ENCODE measurements at places on chromosomes 3 and 15. TPM values are rescaled to one million over a fixed set of nuclear protein-coding genes. Genes with fewer than 3 reads are reported as not detected.

Gene WDR93
- not detected for polyA plus RNA-seq

DNA sequence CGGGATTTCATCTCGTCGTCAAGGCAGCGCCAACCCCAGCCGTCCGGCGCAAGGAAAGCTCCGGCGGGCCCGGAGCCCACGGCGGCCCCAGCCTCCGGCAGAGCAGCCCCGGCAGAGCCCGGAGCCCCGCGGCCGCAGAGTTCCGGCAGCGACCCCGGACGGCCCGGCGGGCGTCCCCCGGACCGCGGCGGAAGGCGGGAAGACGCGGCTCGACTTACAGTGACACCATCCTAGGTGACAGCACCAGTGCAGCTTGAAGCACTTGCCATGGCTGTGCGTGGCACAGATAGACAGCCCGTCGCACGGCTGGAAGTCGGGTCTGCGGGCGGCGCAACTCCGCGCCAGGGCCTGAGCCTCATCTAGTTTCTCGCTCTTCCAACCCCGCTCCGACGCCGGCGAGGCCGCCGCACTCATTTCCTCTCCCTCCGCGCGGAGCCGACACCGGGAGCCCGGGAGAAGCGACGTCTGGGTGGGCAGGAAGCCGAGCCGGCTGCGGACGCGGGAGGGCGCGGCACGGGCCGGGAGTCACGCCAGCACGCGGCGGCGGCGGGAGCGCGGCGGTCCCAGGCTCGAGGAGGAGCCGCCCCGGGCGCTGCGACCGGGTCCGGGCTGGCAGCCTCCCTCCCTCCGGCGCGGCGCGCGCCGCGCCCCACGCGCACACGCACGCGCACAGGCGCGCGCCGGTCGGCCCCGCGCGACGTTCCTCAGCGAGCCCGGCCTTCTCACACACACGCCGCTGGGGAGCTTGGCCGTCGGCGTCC is at the start of gene C3orf70:
C3orf70 (minus strand) TSS at position 651 of the 761 bp plus-strand sequence; CDS start at position 414, 237 bp downstream.
- DNase-seq = peak; percentile 54

DNA sequence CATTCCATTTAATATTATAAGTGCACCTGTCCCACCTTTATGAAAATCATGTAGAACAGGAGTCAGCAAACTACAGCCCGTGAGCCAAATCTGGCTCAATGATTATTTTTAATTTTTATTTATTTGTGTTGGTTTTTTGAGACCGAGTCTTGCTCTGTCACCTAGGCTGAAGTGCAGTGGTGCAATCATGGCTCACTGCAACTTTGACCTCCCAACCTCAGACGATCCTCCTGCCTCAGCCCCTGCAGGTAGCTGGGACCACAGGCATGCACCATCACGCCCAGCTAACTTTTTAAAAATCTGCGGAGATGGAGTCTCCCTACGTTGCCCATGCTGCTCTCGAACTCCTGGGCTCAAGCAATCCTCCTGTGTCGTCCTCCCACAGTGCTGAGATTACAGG is 42.0 kb downstream of the MYO1E start:
- no peak for DNase-seq

GRCh38 chr3:119401069-119401468 is 62.3 kb downstream of the TMEM39A start:
- no peak for DNase-seq

Gene CHRNA7
- 0.16 TPM for polyA plus RNA-seq

Gene PP2D1
- polyA plus RNA-seq = not detected

Gene CCDC191
- polyA plus RNA-seq = 23.6 TPM

Gene RPP25
- 0.92 TPM for polyA plus RNA-seq

DNA sequence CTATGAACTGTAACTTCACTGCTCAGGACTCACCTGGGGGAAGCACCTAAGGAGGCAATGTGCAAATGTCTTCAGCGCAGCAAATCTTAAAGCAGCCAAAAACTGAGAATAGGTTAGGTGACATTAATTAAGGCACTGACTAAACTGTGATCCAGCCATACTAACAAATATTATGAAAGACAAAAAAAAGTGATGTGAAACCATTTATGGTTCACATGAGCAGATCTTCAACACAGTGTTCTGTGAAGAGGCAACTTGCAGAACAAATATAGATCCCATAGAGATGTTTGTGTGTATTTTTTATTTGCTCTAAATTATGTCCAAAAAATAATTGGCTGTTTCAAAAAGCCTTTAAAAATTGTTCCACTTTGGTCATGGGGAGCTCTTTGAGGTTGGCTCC is 24.1 kb upstream of the MITF start:
- no peak for DNase-seq

DNA sequence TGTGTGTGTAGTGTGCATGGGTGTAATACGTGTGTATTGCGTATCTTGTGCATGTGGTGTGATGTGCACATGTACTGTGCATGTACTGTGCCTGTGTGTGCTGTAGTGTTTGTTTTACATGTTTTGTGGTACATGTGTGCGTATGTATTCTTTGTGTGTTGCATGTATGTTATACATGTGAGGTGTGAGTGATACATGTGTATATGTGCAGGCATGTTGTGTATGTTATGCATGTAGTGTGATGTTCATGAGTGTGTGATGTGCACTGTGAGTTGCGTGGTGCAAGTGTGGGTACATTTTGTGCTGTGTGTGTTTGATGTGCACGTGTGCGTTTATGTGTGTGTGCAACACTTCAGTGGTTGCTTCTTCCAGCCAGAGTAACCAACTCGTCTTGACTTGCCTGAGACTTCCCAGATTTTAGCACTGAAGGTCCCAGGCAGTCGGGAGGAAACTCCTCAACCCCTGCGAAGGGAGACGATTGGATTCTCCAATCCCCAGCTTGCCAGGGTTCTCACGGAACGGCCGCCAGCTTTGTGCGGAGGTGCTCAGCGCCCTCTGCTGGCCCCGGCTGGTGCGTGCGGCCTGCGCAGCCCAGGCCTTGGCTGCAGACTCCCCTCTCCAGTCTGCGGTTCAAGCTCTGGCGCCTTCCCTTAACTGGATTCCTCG is 3.6 kb downstream of the GALNT15 start:
- DNase-seq = peak; percentile 55

Gene TATDN2
- 24.7 TPM for polyA plus RNA-seq

- peak; percentile 71 for DNase-seq
These were observed 127.0 kb downstream of the KLHL25 start for GRCh38 chr15:85667491-85668424.

DNA sequence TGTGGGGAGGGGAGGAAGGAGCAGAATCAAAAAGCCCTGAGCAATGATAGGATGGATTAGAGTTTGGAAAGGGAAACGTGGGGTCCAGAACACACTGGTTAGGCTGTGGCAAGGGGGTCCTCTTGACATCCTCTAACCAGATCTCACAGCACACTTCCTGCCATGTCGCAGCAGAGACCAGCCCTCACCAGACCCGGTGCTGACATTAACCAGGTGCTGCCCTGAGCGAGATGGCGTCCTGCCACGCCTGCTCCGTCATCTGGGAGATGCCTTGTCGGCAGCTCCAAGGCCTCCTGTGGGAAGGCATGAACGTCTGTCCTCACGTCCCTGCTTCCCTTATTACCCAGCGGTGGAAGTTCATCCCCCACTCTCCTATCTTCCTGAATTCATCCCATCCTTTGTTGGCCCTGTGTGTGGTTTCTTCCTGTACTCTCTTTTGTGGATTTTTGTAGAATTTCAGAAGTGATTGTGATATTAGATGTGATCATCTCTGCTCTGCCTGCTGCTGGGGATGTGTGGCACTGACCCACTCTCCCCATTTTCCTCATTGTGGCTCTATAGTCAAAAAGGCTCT is 29.4 kb upstream of the MYZAP start:
- peak; percentile 20 for DNase-seq

Gene CHRD
- polyA plus RNA-seq = not detected

DNA sequence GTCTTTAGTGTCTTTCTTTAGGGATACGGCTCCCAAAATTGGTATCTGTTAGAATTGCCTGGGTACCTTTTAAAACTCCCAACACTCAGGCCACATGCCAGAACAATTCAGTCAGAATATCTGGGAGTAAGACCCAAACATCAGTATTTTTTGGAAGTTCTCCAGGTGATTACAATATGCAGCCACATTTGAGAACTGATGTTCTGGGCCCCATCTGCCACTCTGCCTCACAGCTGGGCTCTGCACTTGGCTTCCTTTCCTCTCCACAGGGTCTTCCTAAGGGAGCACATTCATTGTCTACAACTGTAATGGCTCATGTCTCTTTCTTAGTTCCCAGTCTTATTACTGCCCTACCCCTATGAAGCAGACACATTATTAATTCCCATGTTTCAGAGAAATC is 394.5 kb downstream of the MFSD1 start:
- DNase-seq = no peak

Gene MKRN3
- polyA plus RNA-seq = 0.61 TPM

Gene CSK
- polyA plus RNA-seq = 637 TPM

- no peak for DNase-seq
These were observed 5.5 kb upstream of the FSIP1 start for GRCh38 chr15:39788108-39788507.

- DNase-seq = no peak
These were observed 14.3 kb upstream of the PDE8A start for GRCh38 chr15:84967380-84967779.

Gene SI
- not detected for polyA plus RNA-seq

DNA sequence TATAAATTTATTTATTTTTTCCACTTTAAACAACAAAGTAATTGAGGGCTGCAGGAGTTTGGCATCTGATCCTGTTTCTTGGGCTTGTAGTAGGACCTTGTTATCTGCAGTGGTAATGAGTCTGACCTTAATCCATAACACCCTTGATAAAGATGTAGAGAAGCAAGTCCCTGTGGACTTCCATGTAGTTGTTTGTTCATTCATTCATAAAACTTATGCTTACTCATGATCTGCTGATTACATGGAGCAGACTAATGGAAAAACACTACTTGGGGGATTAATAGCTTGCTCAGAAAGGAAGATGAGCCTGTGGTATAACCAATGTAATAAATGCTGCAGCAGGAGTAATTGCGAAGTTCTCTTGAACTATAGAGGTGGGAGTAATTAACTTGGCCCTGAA is 271.5 kb upstream of the TBL1XR1 start:
- no peak for DNase-seq

Gene RHCG
- polyA plus RNA-seq = not detected

GRCh38 chr3:188698436-188698835 is 473.3 kb upstream of the TPRG1 start:
- no peak for DNase-seq

Gene PIERCE2
- polyA plus RNA-seq = 0.23 TPM

GRCh38 chr15:96181873-96182301 is 148.6 kb upstream of the NR2F2 start:
- DNase-seq = no peak

GRCh38 chr3:149592758-149593240 is 65.0 kb downstream of the WWTR1 start:
- DNase-seq = no peak

GRCh38 chr15:55796321-55796965 is 53.5 kb upstream of the PRTG start:
- no peak for DNase-seq

DNA sequence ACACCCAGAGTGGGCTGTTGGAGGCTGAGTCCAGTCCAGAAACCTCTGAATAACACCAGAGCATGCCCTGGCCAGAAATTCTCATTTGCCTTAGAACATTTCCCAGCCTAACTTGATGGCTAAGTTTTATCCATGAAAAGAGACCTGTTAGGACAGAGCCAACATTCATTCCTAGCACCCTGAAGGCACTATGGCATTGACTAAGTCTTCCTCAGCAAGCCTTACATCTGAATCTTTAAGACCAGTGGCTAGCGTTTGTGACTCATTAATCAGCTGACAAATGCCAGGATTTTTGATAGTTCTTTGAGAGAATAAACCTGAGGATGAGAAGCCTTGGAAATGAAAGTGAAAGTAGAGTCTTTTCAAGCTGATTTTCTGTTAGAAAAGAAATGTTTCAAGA is 1087.1 kb upstream of the ALCAM start:
- DNase-seq = no peak

DNA sequence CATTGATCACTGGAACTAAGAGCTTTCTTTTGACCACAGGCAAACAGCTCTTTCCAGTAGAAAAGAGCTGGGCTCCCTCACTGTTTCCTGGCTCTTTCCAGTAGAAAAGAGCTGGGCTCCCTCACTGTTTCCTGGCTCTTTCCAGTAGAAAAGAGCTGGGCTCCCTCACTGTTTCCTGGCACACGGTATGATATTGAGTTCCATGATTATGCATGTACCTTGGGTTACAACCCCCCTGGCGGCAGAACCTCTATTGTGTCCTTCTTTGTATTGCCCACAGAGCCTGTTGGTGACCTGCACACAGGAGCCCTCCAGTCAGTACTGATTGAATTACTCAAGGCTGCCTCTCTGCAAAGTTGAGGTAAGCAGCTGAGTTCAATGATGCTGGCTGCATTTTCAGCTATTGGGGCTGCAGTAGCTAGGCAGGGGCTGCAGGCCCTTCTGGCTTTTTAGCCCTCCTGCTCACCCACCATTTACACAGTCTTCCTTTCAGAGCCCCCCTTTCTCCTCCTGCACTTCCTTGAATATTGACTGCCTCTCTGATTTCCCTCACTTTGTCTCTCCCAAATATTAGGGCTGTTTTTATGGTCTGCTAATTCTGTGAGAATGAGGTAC is 10.2 kb downstream of the ACKR2 start:
- no peak for DNase-seq

- no peak for DNase-seq
These were observed 11.1 kb downstream of the ALPK3 start for GRCh38 chr15:84828086-84828908.

Gene CPN2
- not detected for polyA plus RNA-seq

- no peak for DNase-seq
These were observed 87.2 kb downstream of the EBLN2 start for GRCh38 chr3:73148682-73149081.

DNA sequence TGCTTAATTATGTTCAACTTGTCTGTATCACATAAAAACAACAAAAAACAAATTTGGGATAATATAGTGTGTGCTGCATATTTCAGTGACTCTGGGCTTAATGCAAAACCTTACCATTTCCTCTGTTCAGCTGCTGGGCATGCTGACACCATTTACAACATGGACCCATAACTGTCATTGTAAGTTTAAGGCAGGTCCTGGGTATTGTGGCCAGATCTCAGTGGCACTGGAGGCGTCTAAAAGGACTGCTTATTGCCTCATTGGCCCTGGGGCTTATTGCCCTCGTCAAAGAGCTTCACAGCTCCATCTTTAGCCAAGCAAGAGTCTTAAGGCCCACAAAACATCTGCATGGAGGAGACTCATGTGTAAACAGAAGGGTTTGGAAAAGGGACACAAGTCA is 390.2 kb downstream of the NR2F2 start:
- DNase-seq = no peak

Data from B cell (primary cell).